ENCODE measurements at places on chromosomes 7 and 10.

DNA sequence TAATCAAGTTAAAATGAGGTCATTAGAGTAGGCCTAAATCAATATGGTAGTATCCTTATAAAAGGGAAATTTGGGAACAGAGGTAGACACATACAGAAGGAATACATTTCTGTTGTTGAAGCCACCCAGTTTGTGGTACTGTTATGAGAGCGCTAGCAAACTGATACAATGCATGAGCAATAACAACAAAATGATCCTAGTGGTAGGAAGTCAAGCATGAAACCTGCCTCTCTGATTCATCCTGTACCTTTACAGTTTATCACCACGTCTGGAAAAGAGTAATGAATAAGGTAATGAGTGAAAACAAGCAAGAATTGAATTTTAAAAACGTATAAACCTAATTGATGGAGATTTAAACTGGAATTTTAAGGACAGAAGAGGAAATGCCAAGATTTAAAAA lies 217.2 kb downstream of the PCLO start:
- no peak for DNase-seq

- DNase-seq, result no peak
These were observed 27.3 kb upstream of the WIPF3 start for GRCh38 chr7:29779017-29779416.

- DNase-seq, result no peak
These were observed 22.4 kb upstream of the SNX13 start for GRCh38 chr7:17962652-17963051.

GRCh38 chr7:27994639-27995038 lies 186.0 kb downstream of the JAZF1 start:
- DNase-seq, result no peak

GRCh38 chr7:106059556-106059955 lies 52.6 kb downstream of the SYPL1 start:
- DNase-seq, result no peak

Measured in neural crest cell (in vitro differentiated cells).